ENCODE measurements at places on chromosomes 1 and 21.

GRCh38 chr21:33312121-33312520 lies 12.6 kb upstream of the IFNAR1 start:
- no peak for DNase-seq

- no peak for DNase-seq
Measured at GRCh38 chr1:89826594-89826993, 5.8 kb downstream of the LRRC8D start.

GRCh38 chr1:206891412-206891811 lies 5.8 kb upstream of the IL24 start:
- DNase-seq = no peak

DNA sequence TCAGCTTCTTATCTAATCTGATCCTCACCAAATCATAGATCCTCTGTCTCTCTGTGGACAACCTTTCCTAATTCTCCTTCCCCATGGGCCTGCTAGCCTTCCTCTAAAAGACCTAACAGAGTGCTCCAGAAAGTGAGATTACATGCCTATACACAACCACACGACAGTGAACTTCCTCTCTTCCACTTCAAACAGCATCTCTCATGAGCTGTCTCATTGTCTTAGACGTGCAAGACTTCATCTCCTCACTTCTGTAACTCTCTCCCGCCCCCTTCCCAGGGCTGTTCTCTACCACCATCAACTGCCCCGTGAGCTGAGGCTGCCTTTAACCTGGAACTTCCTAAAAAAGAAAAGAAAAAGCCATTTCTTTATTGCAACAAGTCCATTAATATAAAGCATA lies 14.1 kb upstream of the A3GALT2 start:
- DNase-seq = no peak

GRCh38 chr1:154716011-154716410 lies 108.0 kb upstream of the ADAR start:
- DNase-seq = no peak

- DNase-seq = no peak
Measured at GRCh38 chr1:39266269-39266668, 61.8 kb downstream of the MACF1 start.

DNA sequence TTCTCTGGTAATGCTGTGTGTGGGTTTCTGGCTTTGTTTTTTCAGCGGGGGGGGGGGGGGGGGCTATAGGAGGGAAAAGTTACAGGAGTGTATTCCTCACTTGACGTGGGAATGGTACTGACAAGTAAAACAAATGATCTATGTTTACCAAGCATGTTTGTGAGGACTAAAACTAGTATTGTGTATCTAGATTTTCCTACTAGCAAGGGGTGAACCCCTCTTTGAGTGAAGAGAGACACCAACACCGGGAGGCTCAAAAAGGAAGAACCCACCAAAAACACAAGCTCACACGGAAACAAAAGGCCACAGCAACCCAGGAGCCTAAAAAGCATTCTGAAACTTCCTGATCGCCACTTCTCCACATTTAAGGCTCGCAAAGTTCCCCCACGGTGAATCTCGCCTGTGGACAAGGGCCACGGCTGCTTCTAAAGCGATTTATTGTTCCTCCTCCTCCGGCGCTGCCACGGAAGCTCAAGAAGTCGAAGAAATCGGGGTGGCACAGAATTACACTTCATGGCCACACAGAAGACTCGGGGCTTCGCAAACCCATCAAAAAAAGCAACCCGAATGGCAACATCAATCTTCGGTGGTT lies 703 bp downstream of the PUM1 start:
- peak; percentile 13 for DNase-seq

- no peak for DNase-seq
Measured at GRCh38 chr1:102837551-102837950, 270.8 kb downstream of the COL11A1 start.

- no peak for DNase-seq
Measured at GRCh38 chr1:60664086-60664625, 418.2 kb upstream of the NFIA start.

DNA sequence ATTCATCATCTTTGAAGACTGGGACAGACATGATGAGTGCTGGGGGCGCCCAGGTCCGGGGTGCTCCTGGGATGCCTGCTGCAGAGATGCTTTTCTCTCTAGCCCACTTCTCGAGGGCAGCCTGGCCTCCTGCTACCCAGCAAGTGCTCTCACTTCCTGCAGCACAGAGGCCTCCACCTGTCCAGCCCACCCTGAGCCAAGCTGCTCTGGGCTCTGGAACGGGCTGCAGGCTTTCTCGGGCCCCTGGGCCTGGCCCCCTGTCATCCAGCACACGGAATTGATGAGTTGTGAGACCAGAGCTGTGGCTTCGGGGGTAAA lies 469.5 kb upstream of the VAMP3 start:
- DNase-seq = no peak

DNA sequence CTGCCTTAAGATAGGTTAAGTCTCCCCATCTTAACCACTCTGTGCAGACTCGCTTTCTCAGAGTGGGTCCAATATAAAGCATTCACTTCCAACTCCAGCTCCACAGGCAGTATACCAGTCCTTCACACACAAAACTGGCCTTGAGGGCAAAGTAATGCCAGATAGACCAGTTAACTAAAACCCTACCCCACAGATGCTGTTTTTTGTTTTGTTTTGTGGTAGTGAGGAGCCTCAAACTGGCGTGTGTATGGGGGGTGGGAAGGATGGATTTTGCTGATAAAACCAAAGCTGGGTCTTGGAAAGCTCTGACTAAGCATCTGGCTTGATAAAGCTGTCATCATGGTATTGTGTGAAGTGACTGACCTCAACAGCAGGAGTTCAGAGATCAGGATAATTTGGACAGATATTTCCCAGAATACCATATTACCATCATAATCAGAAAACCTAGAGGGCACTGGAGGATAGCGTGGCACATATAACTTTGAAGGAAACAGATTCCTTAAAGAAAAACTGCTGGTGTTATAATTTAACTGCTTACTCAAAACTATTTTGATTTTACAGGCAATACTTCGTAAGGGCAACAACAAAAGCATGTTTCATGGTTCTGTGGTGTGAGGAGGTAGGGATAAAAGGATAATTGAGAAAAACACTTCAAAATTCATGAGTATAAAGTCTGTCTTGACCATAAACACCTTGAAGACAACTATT lies 29.6 kb upstream of the CPLANE2 start:
- no peak for DNase-seq

DNA sequence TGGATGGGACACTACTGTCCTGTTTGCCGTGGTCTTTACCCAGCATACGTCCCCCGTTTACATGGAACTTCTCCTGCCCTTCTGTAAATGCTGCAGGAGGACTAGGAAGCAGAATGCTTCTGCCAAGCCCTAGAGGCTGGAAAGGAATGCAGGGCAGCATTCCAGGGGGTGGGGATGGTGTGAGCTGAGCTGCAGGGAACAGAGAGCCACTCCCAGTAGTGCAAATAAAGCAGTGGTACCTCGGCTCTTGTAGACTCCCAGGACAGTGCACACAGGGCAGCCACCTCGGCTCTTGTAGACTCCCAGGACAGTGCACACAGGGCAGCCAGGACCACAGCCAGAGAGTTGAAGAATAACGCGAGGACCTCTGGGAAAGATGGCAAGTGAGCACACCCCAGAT lies 35.4 kb downstream of the PTPRU start:
- peak; percentile 50 for DNase-seq

DNA sequence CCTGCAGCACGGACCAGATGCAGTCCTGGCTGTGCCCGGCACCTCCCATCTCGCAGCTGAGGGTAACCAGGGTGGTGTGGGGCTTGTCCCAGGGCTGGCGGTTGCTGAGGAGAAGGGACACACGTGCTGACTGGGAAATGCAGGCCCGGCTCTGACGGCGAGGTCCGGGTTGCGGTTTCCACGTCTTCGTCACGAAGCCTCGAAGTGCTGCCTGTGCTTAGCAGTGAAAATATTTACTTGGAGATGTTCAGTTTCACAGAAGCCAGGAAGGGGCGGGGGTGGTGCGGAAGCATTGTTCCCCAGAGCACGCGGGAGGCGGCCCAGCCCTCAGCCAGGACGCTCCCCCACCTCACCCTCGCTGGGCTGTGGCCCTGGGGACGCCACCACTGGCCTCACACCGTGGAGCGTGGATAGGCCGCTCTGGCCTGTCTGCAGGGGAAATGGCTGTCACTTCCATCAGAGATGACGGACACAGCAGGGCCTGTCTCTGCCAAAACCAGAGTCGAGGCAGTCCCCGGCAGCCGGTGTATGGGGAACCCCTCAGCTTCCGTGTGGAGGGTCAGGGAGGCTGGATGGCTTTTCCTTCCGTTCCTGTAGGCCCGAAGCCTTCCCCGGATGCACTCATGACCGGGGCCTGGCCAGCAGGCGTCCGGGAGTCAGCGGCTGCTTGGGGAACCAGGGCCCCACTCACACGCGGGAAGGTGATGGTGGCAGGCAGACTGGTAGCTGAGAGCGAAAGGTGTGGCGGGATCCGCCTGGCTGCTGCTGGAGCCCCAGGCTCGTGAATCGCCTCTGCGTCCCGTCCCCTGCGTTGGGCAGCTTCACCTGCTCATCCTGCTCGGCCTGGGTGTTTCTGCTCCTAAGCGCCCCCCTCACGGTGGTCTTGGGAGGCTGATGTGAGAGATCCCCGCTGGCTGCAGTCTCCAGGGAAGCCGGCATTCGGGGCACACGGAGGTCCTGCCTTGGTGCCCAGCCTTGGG lies 14.7 kb upstream of the POFUT2 start:
- DNase-seq = no peak

DNA sequence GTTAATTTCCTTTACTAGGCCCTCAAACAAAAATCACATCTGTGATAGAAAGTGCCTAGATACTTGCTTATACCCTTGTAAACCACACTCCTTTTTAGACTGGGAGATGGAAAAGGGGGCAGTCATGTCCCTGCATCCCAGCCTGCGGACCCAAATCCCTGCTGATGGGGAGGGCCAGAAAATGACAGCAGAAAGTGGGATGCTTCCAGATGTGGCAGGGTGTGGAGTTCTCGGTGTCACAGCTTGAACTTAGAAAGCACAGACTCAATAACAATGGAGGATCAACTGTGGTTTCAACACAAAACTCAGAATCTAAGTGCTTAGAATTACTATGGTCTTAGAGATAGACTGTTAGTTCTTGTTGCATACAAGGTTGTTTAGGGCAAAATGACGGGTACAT lies 95.6 kb upstream of the F3 start:
- DNase-seq = no peak

- no peak for DNase-seq
Measured at GRCh38 chr1:161099090-161099802, 1.1 kb downstream of the KLHDC9 start.

DNA sequence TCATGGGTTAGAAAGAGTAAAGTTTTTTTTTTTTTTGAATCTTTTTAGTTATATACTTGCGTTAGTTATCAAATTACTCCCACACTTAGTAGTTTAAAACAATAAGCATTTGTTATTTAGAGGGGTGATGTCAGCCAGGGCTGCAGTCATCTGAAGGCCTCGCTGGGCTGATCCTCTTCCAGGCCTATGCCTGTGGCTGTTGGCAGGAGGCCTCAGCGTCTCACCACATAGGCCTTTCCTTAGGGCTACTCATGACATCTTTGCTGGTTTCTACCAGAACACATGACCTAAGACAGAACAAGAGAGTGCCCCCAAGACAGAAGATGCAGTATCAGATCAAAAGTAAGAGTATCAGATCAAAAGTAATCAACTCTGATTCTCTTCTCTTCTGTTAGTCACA lies 167.4 kb downstream of the HHAT start:
- peak; percentile 7 for DNase-seq

DNA sequence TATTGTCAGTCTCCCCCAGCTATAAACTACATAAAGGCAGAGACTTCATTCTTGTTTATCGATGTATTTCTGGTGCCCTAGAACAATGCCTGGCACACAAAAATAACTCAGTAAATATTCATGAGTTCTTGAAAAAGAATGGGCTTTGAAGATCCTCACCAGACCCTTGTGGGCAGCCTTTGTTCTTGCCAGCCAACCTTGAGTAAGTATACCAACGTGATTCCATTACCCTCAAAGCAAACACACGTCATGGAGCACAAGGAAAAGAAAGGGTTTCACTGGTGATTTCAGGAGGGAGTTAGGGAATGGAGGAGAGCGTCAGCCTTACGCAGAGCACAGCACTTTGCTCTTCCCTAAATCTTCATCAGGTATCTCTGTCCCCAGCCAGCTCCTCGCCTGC lies 29.4 kb downstream of the NMNAT2 start:
- DNase-seq = no peak

GRCh38 chr1:217482356-217483102 lies 148.4 kb downstream of the GPATCH2 start:
- peak; percentile 32 for DNase-seq

DNA sequence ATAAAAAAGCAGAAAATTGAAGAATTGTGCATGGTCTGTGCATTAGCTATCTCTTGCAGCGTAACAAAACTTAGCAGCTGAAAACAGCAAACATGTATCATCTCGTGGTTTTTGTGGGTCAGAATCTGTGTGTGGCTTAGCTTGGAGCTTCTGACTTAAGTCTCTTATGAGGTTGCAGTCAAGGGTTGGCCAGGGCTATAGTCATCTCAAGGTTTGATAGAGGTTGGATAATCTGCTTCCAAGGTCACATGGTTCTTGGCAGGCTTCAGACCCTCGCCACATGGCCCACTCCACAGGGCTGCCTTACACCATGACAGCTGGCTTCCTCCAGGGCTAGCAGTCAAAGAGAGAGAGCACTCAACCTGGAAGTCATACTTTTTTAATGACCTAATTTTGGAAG lies 35.9 kb downstream of the CNST start:
- DNase-seq = no peak

DNA sequence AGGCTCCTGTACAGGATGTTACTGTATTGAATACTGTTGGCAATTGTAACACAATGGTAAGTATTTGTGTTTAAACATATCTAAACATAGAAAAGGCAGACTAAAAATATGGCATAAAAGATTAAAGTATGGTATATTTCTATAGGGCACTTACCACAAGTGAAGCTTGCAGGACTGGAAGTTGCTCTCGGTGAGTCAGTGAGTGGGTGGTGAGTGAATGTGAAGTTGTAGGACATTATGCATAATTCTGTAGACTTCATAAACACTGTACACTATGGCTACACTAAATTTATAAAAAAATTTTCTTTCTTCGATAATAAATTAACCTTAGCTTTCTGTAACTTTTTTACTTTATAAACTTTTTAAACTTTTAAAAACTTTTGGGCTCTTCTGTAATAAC lies 13.7 kb upstream of the TRIM62 start:
- DNase-seq = no peak

DNA sequence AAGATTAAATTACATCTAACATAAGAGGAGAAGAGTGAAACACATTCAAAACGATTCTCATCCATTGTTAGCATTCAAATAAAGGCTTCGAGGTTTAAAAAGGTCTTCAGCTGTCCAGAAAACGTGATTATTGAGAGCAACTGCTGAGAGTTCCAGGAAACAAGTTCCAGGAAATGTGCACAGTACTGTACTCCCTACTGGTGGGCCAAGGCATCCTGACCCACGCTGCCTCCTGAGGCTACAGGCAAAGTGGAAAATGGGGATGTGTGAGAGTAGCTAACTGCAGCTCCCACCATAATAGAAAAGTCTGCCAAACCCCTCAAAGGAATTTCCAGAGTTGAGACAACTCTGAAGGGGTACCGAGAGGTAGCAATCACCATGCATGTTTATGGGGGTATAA lies 2.0 kb downstream of the VAV3 start:
- no peak for DNase-seq

- no peak for DNase-seq
Measured at GRCh38 chr1:86176226-86176625, 19.7 kb upstream of the COL24A1 start.
